Epithelial cell of prostate (primary cell): ENCODE measurements at places on chromosomes 13 and 19.

- no peak for DNase-seq
These were observed 1004.3 kb downstream of the SLITRK5 start for GRCh38 chr13:88675347-88675996.

DNA sequence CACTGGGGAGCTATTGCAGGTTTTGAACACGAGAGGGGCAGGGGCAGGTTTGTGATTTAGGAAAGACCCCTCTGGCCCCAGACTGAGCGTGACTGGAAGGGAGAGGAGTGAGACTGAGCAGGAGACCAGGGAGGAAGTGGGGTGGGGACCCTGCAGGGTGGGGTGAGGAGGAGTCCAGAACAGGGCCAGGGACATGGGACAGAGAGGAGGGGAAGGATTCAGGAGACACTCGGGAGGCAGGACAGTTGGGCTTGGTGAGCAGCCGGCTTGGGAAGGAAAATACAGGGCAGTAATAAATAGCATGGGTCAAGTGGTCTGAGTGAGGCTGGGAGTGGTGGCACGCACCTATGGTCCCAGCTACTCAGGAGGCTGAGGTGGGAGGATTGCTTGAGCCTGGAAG, 9.4 kb downstream of the FOSB start:
- DNase-seq, result no peak

- DNase-seq, result no peak
These were observed 1.0 kb upstream of the CKM start for GRCh38 chr19:45323671-45324081.

DNA sequence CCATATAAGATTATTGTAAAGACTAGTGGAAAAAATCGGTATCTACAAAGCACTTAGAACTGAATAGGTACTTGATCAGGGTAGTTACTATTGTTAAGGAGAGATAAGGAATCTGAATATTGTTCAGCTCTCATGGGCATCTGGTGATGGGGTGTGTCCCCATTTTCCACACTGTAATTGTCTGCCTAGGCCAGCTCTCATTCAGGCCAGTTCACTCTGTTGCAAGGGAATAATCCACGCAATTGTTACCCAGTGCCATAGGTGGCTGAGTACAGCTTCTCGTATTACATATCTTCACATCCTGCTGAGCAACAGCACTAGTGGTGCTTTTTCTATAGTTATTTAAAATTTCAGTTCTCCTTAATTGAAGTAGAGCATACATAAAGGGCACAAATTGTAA, 45.6 kb upstream of the C13orf42 start:
- no peak for DNase-seq

DNA sequence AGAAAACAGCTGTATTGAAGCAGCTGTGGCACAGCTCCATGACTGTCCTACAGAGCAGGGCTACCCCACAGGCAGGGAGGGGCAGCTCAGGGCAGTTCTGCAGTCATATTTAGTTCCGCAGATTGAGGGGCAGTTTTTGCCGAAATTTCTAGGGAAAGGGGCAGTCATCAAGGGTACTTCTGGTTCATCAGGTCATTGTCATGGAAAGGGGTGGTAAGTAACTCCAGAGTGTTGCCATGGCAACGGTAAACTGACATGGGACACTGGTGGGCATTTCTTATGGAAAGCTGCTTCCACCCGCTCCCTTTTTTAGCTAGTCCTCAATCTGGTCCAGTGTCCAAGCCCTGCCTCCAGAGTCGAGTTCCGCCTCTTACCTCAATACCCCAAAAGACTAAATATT, 702.8 kb downstream of the LIG4 start:
- no peak for DNase-seq

DNA sequence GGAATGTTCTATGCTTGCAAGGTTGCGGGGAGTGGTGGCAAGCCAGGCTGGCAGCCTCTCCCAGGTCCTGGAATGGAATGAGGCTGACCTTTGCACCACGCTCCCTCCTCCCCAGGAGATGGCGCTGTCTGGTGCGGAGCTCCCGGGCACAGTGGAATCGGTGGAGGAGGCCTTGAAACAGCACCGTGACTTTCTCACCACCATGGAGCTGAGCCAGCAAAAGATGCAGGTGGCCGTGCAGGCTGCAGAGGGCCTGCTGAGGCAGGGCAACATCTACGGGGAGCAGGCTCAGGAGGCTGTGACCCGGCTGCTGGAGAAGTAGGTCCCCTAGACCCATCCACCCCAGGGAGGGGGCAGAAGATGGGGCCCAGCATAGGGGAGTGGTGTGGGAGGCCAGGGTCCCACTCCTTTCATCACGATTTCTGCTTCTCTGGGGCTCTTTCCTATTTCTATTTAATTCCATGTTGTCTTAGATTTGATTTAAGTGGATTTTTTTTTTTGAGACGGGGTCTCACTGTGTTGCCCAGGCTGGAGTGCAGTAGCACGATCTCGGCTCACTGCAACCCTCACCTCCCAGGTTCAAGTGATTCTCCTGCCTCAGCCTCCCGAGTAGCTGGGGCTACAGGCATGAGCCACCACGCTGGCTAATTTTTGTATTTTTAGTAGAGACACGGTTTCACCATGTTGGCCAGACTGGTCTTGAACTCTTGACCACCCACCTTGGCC, 53.2 kb upstream of the SHKBP1 start:
- DNase-seq, result no peak

DNA sequence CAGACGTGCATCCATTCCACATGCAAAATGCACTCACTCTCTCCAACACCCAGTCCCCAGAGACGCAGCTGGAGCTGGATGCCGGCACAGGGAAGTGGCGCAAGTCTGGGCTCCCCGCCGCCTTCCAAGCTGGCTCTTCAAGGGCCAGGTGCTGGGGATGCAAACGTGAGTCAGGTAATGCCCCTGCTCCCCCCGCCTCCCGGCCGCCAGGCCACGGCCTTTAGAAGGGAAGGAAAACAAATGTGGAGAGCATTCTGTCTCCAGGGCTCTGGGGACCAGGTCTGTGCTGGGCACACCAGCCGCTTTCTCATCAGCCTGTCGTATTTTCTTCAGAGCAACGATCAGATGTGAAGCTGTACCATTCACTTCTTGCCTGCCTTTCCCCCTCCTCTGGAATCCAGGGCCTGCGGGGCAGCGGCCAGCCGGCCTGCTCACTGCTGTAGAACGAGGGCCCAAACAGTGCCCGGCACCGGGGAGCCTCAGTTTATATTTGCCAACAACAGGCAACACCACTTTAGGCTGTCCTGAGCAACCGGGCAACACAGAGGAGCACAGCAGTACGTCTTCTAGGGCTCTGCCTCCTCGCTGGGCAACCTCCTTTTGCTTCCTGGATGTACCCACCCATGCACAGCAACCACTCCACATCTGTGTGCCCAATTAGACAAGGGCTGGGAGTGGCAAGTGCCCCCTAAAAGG, 3.8 kb downstream of the RAB20 start:
- no peak for DNase-seq

GRCh38 chr19:42350417-42350816, 25.0 kb downstream of the MEGF8 start:
- DNase-seq, result no peak

DNA sequence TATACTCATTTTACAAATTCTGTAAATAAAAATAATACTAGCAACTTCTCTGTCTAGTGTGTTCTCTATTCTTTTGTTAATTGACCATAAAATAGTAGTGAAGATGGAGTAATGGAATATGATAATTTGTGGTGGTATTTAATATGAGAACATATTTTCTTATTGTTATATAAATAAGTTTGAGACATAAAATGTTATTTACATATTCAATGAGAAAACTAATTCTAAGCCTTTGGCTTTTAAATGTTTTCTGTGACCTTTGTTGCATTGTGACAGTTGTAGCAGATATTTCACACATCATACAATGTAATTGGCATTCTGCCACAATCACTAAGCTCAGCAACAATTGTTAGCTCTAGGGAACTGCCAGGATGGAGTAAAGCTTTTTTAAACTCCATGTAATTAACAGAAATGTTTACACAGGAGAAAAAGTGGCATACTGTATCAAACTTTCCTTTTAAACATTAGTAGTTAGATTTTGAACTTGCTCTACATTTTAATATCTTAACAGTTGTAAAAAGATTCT, 562.1 kb upstream of the PCDH9 start:
- no peak for DNase-seq

DNA sequence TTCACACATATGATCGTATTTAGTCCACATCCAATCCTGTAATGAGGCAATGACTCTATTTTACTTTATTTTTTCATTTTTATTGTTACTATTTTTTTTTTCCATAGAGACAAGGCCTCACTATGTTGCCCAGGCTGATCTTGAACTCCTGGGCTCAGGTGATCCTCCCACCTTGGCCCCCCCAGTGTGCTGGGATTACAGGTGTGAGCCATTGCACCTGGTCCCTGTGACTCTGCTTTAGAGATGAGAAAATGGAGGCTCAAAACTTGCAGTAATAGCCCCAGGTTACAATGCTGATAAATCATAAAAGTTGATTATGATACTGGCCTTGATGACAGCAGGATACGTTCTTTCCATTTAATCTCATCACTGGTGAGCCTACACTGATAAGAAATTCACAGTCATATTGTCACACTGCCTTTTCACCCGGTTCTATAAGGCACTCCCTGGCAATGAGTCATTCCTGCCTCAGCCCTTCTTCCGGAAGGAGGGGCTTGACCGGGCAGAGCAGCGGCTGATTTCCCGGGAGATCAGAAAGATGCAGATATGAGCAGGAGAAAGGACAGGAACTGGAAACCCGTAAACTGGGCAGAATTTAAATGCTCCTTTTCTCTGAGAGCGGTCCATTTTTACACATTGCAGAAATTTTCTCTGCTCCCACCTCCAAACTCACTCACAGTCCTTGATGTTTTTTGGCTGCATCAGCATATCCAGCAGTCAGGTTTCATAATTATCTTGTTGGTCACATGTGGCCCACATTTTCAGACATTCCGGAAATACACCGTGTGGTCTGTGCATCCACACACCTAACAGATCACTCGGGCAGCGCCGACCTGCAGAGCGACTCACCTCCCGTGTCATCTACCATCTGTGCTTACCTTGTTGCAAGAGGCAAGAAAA, 616.4 kb downstream of the EFNB2 start:
- peak; percentile 70 for DNase-seq

DNA sequence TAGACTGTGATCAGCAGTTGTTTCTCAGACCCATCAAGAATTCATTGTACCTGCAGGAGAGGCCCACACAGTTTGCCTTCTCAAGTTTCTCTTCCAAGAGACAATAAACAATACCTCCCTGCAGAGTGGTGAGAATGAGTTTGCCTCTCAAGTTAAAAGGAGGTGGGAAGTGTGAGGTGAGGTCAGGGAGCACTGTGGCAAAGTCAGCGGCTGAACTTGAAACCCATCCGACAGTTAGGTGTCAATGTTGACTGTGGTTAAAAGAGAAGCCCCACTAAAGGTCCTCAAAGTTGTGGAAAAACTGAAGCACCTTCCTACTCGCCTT, 72.9 kb upstream of the TSC22D1 start:
- no peak for DNase-seq

- no peak for DNase-seq
These were observed 32.3 kb downstream of the COL4A1 start for GRCh38 chr13:110274687-110275086.

DNA sequence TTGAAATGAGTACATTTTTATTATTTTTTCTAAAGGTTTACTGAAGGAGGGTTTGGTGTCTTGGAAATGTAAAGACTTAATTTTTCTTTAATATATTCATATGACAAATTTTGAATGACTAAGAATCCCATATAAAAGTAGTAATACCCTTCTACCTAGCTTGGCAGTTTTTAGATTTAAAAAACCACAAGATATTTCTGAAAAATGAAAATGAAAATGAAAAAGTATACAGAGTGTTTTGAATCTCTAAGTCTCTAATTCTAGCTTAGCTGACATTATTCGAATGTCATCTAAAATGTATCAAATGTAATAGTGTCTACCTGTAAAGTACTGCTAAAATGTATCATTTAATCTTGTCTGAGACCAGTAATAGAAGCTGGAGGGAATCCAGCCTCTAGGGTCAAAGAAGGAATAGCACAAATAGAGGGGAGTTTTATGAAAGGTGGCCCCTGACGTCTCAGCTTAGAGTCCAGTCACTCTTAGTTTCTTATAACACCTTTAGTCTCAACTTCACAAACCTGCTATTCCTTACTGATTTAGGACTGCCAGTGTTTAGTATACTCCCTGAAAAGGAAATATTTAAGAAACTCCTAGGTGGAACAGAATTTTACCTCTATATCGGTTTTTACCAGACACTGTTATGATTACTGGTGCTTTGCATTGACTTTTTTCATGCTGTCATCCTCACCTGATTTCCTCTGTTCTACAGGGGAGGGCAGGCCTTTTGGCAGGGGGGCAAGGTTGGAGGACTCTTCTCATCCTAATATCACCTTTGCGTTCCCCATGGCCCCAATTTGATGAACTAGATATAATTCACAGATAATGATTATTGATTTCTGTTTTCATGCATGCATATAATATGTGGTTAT, 16.2 kb upstream of the MIR17HG start:
- no peak for DNase-seq
